ENCODE measurements at places on chromosomes 5 and 9.
A peak's percentile ranks its signal among the peaks of the same experiment; 100 is the strongest.

DNA sequence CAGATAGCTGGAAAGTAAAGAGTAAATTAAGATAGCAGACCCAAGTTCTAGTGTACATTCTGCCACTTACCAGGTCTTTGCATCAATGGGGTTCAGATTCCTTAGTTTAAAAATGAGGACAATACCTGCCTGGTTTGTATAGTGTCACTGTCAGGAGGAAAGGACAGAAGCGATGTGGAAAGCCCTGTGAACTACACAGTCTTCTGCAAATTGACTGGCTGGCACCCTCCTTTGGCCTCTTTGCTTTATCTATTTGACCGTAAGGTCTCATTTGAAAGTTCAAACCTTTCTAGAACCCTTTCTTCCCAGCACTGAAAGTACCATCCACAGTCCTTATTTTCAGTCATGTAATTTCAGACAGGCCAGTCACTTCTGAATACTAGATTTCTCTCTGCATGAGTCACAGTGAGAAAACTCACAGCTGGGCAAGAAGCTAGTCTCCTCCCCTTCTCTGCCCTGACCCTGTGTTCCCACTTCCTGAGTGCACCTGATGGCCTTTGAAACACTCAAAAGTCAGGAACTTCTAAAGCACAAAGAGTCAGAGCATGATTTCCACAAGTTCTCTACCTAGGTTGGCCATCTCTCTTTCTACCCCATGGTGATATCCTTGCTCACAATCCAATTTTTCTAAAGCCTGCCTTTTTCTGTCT, 91.3 kb upstream of the RASEF start:
- no peak for DNase-seq

DNA sequence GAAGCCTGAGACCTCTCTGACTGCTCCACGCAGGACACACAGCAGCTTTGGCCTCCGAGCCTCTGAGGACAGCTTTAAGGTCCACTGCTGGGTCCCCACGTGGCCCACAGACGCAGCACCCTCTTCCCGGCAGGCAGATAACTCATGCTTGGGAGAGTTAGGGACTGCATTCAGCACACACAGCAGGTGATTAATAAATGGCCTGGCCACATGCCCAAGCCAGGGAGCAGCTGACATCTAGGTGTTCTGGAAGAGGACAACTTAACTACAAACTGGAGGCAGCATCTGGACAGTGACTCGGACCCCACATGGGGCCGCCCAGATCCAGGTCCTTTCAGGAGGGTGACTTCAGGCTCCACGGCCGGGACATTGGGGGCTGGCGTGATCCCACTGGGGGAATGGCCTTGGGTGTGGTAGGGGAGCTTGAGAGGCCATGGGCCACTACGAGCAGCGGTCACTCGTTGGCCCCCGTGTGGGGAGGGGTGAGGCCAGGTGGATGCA, 11.3 kb downstream of the NINJ1 start:
- DNase-seq: no peak

- DNase-seq: peak; percentile 45
Observed at GRCh38 chr9:8693464-8693863, 893.9 kb upstream of the DMAC1 start.

- no peak for DNase-seq
Observed at GRCh38 chr5:139296862-139297326, 3.4 kb downstream of the MATR3 start.

DNA sequence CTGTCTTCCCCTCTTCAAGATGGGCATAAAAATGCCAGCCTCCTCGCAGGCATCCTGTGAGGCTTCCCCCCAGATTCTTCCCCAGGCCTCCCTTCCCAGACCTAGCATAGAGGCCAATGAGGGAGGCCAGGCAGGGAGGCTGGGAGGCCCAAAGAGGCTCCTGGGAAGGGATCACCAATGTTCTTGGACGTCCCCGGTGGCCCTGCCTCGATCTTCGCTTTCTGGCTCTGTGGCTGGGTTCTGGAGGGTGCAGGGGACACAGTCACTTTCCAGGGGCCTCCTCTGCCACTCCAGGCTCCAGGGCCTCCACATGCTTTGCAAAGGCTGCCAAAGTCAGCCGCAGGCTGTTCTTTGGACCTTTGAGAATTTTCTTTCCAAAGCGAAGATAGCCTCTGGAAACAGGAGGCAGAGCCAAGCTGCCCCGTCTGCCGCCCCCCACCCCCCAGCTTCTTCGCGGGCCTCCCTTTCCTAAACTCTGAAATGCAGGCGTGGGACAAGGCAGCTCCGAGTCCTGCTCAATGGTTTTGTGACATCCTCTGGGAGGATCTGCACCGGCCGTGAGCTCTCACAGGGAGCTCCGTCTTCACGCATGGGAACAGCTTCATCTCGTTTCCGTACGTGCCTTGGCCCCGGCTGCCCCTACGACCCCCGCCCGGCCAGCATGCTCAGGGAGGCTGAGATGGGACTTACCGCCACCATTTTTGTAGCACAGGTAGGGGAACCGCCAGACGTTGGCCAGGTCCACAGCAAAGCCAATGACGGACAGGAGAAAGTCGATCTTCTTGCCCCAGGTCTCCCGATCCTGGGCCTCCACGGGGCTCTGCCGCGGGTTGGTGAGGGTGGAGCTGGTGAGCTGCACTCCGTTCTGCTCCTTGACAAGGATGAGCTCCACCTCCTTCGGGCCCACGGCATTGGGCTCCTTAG, 2.8 kb downstream of the SLC6A3 start:
- no peak for DNase-seq

GRCh38 chr9:134944351-134944802, 26.7 kb upstream of the FCN1 start:
- no peak for DNase-seq

DNA sequence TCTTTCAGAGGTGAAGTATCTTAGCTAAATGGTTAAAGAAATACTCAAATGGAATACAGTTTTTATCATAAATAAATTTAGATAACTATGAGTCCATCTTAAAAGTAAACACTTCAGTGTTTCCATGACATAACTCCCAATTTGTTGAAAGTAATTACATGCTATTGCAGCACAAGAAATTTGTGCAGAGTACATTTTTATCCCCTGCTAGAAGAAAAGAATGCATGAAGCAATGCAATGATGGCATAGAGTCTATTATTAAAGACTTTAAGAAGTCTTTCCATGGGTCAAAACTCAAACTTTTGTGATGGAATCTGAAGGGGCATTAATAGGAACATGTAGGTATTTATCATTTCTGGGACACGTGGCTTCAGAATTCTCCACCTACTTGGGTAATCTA, 106.6 kb upstream of the DPYSL3 start:
- DNase-seq: no peak

DNA sequence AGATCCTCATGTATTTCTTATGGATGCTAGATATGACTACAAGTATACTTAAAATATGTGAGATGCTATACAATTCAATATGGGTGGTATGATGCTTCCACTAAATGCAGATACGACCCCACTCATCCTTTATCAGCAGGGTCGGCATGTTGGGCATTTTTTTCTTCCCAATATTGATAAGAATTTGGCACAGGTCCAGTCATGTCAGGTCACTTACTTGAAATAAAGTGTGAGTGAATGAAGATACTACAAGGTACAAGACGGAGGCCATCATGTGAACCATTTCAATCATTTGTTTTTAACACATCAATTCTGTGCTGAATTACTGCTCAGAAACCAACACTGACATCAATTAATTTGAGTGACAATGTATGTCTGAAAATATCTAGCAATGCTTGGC, 146.9 kb upstream of the GNA14 start:
- no peak for DNase-seq

GRCh38 chr5:17214893-17215292, 2.5 kb upstream of the BASP1 start:
- no peak for DNase-seq

GRCh38 chr9:842635-843426, 1.3 kb downstream of the DMRT1 start:
- DNase-seq: no peak

GRCh38 chr5:96968074-96968473, 32.2 kb downstream of the LNPEP start:
- DNase-seq: peak; percentile 24

- DNase-seq: no peak
Observed at GRCh38 chr9:124598048-124598447, 90.8 kb upstream of the NR5A1 start.

GRCh38 chr5:149285153-149285552, 13.5 kb downstream of the AFAP1L1 start:
- DNase-seq: no peak

DNA sequence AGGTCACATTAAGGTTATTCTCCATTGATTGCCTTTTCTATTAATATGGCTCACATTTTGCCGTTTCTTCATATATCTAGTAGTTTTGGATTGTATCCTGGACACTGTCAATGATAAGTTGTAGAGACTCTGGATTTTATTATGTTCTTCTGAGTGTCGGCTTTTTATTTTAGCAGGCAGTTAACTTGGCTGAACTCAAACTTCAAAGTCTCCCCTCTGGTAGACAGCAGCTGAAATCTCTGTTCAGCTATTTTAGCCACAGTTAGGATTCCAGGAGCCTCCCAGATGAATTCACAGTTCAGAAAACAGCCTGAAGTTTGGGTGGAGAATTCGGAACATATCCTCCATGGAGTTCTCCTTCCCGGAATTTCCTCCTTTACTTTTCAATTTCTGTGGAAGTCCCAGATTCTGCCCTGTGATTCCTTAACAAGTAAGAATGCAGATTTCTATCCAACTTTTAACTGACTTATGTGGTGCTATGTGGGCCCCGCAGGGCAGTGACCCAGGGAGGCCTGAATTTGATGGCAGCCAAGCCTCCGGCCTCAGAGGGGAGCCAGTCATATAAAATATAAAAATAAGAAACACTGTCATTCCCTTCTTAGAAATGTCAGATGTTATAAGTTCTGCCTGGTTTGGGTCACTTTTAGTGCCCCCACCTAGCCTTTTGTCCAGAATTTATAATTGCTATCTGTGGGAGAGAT, 39.3 kb upstream of the MVB12B start:
- DNase-seq: no peak

GRCh38 chr5:52837591-52838001, 49.9 kb downstream of the ITGA1 start:
- no peak for DNase-seq

DNA sequence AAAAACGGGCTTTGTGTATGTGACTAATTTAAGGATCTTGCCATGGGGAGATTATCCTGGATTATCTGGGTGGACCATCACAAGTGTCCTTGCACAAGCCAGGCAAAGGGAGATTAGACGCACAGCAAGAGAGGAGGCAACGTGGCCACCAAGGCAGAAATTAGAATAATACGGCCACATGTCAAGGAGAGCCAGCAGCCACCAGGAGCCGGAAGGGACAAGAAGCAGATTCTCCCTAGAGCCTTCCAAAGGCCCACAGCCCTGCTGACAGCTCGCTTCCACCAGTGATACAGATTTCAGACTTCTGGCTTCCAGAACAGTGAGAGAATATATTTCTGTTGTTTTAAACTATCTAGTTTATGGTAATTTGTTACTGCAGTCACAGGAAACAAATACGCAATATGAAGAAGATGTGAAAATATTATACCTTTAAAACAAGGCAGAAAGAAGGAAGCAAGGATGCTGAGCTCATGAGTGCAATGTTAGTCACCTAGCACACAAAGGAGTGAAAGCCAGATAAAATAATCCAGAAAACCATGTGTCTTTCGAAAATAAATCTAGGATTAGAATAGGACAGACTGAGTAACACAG, 28.7 kb upstream of the F2RL1 start:
- DNase-seq: no peak

GRCh38 chr9:99253772-99254431, 31.8 kb downstream of the SEC61B start:
- DNase-seq: no peak

DNA sequence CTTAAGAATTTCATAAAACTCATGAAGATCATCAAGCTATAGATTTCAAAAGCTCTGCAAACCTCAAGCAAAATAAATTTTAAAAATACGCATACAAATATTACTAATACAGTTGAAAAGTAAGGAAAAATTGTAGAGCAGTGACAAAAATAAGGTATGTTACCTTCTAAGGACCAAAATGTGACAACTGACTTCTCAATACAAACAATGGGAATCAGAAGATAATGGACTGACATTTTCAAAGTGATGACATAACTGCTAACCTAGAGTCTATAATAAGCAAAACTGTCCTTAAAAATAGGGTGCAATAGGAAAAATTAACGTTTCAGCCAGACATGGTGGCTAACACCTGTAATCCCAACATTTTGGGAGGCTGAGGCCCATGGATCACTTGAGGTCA, 27.1 kb downstream of the RMI1 start:
- DNase-seq: no peak

GRCh38 chr9:112881331-112881730, 9.3 kb downstream of the SLC46A2 start:
- no peak for DNase-seq

DNA sequence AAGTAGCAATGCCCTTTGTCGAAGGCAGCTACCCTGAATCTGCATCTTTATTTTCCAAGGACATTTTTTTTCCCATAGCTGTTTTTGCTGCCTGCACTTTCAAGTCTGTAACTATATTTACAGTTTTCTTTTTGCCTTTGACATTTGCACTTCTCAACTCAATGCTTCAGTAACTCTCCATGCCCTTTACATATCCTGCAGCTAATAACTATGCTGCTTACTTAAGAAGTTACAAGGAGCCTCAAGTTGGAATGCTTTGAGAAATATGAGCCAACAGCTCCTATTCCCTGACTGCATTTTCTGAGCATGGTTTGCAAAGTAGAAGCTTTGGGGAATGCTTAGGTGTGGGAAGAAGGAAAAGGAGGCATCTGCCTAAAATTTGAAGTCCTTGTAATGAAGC, 194.8 kb upstream of the TRPC7 start:
- DNase-seq: no peak

DNA sequence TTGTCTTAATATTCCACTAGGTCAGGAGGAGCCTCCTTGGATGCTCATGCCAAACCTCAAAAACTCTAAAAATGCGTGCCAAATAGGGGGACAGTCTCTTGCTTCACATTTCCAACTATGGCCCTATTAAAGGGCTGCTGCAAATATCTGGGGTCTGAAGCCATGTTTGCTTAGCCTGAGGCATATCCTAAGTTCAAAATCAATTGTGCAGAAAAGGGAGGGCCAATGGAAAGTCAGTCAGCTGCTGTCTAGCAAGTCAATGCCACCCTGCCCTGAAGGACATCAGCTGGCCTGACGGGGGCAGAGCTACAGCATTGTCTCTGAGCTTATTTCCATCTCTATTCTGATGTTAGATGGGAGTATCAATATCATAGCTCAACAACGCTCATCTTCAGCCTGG, 93.6 kb downstream of the SH3TC2 start:
- DNase-seq: no peak

DNA sequence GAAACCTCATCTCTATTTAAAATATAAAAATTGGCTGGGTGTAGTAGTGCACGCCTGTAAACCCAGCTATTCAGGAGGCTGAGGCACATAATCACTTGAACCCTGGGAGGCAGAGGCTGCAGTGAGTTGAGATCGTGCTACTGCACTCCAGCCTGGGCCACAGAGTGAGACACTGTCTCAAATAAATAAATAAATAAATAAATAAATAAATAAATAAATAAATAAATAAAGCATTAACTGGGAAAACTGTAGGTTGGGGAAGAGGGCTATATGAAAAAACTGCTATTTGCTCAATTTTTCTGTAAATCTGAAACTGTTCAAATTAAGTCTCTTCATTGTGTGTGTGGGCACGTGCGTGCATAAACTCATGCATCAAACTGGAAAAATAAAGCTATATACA, 59.9 kb upstream of the RAPGEF6 start:
- no peak for DNase-seq

Data from NCI-H1048 (cell line).